Activated effector memory CD4-positive, alpha-beta T cell treated with anti-CD3 and anti-CD28 coated beads, Interleukin-2, amount 50 U/mL, for 16 hours (primary cell): ENCODE measurements at places on chromosomes 2 and 18.

DNA sequence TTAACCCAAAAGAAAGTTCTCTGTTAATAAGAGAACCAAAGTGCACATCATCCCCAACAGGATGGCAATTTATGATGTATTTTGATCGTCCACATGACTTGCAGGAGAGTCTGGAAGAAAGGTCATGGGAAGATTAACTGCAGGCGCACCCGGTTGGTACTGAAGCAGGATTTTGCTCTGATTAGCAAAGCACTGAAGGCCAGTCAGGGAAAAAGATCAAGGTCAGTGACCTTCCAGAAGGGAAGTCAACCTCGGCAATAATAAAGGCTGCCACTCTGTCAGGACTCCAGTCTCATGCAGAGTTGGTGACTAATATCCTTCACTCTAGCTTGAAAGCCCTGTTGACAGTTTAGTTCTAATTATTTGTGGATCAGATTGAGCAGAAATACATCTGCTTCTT, 432.7 kb upstream of the RAB12 start:
- DNase-seq = no peak

- DNase-seq = no peak
Measured at GRCh38 chr2:464562-465309, 176.8 kb upstream of the ALKAL2 start.

- peak; percentile 60 for DNase-seq
Measured at GRCh38 chr2:128324008-128324896, 5.6 kb upstream of the HS6ST1 start.

- DNase-seq = no peak
Measured at GRCh38 chr2:17813742-17814473, 2.4 kb upstream of the MSGN1 start.

GRCh38 chr2:115163572-115163971, 721.1 kb downstream of the DPP10 start:
- no peak for DNase-seq

DNA sequence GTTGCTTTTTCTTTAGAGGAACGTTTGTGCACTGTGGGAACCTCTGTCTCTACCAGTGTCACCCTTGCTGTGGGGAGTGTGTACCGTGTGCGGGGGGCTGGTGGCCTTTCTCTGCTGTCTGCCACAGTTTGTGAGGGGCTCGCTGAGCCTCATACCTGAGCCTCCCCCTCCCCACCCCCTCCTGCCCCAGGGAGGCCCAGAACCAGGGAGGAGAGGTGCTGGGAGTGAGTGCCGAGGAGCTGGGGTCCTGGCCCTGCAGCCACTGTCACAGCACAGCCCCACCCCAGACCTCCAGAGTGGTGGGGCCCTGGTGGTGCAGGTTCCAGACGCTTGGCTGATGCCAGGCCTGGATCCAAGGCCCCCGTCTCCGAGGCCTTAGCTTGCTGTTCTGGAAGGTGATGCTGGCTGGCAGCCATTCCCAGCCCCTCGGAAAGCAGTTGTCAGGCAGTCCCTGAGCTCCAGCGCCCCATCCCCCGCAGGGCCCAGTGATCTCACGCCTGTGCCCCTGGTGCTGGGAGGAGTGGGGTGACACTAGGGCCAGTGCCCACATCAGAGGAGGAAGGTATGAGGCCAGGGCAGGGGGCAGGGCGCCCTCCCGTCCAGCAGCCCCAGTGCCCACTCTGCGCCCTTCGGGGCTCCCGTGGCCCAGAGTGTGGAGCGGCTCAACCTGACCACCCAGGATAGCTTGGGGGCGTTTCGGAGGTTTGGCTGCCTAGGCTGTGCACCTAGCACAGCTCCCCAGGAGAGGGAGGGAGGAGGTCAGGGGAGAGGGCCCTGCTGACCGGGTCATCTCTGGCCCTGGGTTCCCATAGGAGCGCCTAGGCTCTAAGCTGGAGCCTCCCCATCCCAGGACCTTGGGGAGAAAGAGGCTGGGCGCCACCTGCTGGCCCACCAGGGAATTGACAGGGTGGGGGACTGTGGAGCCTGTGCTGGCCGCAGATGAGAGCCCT, 53.0 kb upstream of the ALPP start:
- DNase-seq = peak; percentile 84

- no peak for DNase-seq
Measured at GRCh38 chr2:24106786-24107185, 16.3 kb downstream of the PFN4 start.
